Renal cortex interstitium (tissue), 15 donors: ENCODE measurements at places on chromosomes 11 and 22.

- no peak for DNase-seq
Measured at GRCh38 chr11:76803023-76803422, 19.9 kb downstream of the TSKU start.

- DNase-seq, result no peak
Measured at GRCh38 chr22:40635940-40636379, 559 bp downstream of the MRTFA start.

DNA sequence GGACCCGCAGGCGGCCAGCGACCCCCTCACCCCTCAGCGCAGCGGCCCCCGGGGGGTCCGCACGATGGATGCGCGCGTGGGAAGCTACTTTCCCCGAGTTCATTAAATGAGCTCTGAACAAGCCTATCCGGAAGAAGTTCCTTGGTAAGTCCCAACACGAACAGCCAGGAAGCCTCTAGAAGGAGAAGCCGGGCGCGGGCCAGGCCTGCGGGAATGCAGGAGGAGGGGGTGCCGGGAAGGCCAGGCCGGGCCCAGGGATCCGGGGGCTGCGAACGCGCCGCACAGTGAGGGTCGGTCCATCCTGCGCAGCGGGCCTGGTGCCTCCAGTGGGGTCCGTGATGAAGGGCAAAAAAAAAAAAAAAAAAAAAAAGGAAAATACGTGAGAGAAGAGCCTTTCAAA, 36.9 kb downstream of the TOLLIP start:
- DNase-seq, result no peak

DNA sequence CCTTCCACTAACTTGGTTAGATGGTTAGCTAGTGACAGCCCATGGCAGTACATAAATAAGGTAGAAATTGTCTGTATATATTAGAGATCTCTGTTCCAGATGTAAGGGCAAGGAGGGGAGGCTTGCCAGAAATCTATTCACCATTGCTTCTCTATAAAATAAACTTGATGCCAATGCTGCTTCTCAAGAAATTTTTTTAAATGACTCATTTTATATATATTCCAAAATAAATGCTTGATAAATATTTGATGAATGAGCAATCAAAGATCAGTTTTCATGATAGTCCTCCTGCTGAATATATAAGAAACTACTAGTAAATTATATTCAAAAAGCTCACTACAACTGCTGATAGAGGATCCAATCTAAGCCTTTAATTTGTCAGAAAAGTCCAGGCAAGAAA, 710.6 kb upstream of the CCDC179 start:
- no peak for DNase-seq

DNA sequence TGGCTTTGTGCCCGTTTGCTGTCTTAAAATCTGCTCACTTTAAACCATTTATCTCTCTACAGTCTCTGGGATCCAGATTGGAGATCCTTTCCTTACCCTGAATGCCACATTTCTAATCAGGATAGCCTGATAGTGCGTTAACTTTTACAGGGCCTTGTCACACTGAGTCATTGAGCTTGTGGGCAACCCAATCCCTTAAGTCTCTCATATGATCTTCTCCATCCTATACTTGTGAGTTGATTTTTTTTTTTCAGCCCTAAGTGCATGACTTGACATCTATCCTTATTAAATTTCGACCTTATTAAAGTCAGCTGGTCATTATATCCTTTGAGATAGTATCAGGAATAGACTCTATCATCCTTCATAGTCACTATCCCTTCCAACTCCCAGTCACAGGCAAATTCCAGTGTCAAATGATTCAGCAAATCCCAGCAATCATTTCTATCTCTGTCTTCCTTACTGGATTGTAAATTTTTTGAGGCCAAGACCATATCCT, 57.7 kb downstream of the TEAD1 start:
- DNase-seq, result no peak
